Caco-2 (cell line): ENCODE measurements at places on chromosomes 5 and 9. TPM values are rescaled to one million over a fixed set of nuclear protein-coding genes. Genes with fewer than 3 reads are reported as not detected.

The INSL6 gene
- total RNA-seq = not detected in 2 replicates

- H3K4me3 ChIP-seq = no peak overlapping the region
- H3K4me1 ChIP-seq = no peaks in the 10 kb centered on the region
- peak; percentile 10 for DNase-seq
- H3K36me3 ChIP-seq = no peaks in the 10 kb centered on the region
- no peaks in the 10 kb centered on the region for H3K27me3 ChIP-seq
Observed at GRCh38 chr9:28073270-28073669, 500.0 kb upstream of the C9orf72 start.

GRCh38 chr5:127769386-127769785, 66.2 kb downstream of the CCDC192 start:
- H3K27me3 ChIP-seq = no peaks in the 10 kb centered on the region
- no peak overlapping the region for H3K4me3 ChIP-seq
- H3K4me1 ChIP-seq = peaks cover 2% of the 10 kb centered on the region; the same call in 1 of the 2 replicates

DNA sequence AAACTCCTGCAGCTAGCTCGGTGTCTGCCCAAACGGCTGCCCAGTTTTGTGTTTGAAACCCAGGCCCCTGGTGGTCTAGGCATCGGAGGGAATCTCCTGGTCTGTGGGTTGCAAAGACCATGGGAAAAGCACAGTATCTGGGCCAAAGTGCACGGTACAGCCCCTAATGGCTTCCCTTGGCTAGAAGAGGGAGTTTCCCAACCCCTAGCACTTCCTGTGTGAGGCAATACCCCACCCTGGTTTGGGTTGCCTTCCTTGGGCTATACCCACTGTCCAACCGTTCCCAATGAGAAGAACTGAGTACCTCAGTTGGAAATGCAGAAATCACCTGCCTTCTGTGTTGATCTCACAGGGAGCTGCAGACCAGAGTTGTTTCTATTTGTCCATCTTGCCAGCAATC, 41.8 kb downstream of the CAVIN4 start:
- H3K36me3 ChIP-seq = no peaks in the 10 kb centered on the region
- H3K4me3 ChIP-seq = no peak overlapping the region
- H3K27ac ChIP-seq = no peak overlapping the region
- no peaks in the 10 kb centered on the region for H3K4me1 ChIP-seq

- H3K27ac ChIP-seq = no peak overlapping the region
- no peak for DNase-seq
- H3K27me3 ChIP-seq = no peaks in the 10 kb centered on the region
- no peak overlapping the region for H3K4me3 ChIP-seq
Observed at GRCh38 chr9:84404095-84404686, 63.6 kb upstream of the SLC28A3 start.

The SMIM33 gene
- total RNA-seq = not detected in 2 replicates

The PCDHB13 gene
- total RNA-seq = 0.12 TPM in 1 of 2 replicates, not detected in the other

- no peaks in the 10 kb centered on the region for H3K36me3 ChIP-seq
- no peak overlapping the region for H3K27ac ChIP-seq
- no peak overlapping the region for H3K4me3 ChIP-seq
- H3K4me1 ChIP-seq = no peaks in the 10 kb centered on the region
- no peak for DNase-seq
Observed at GRCh38 chr9:132846109-132846917, 31.8 kb downstream of the AK8 start.

The CHSY3 gene
- total RNA-seq = 0.32 and 0.46 TPM in 2 replicates

- no peak for DNase-seq
- H3K36me3 ChIP-seq = no peaks in the 10 kb centered on the region
- no peak overlapping the region for H3K27ac ChIP-seq
- H3K4me3 ChIP-seq = no peak overlapping the region
Observed at GRCh38 chr5:171743436-171744076, 42.1 kb upstream of the SMIM23 start.

GRCh38 chr9:98551511-98552286, 157.0 kb downstream of the GABBR2 start:
- no peak overlapping the region for H3K4me3 ChIP-seq
- H3K36me3 ChIP-seq = no peaks in the 10 kb centered on the region
- no peaks in the 10 kb centered on the region for H3K27me3 ChIP-seq
- peaks cover 8% of the 10 kb centered on the region for H3K4me1 ChIP-seq
- H3K27ac ChIP-seq = no peak overlapping the region
- no peak for DNase-seq

DNA sequence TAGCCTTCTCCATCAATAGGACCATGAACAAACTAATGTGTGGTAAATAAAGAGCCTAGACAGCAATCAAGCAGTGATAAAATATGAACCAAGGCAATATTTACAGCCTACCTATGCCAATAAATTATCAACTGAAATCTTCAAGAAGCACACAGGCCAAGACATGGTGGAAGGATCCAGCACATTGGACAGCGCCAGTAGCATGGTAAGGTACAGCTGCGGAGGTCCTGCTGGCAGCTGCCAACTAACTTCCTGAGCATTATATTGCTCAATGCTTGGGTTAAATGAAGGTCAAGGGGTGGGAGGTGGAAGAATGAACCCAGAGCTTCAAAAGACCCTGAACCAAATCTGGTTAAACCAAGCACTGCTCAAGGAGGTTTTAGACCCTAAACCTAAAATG, 16.5 kb upstream of the SPDL1 start:
- H3K4me3 ChIP-seq = no peak overlapping the region
- peak; percentile 41 for DNase-seq
- peaks cover 1% of the 10 kb centered on the region; the same call in 1 of the 2 replicates for H3K4me1 ChIP-seq
- H3K27ac ChIP-seq = no peak overlapping the region
- no peaks in the 10 kb centered on the region for H3K36me3 ChIP-seq

GRCh38 chr9:134663753-134664415, 22.3 kb downstream of the COL5A1 start:
- H3K4me3 ChIP-seq = no peak overlapping the region
- DNase-seq = no peak
